ENCODE measurements at places on chromosomes 4 and X. TPM values are rescaled to one million over a fixed set of nuclear protein-coding genes. Genes with fewer than 3 reads are reported as not detected.

Gene SLBP
- total RNA-seq = 42.2 TPM

Gene TMEM154
- 0.22 TPM for total RNA-seq

GRCh38 chr4:38644201-38644600 lies 19.8 kb upstream of the KLF3 start:
- H3K4me1 ChIP-seq = no peaks in the 10 kb centered on the region
- H3K27me3 ChIP-seq = no peaks in the 10 kb centered on the region
- no peak overlapping the region for H3K27ac ChIP-seq
- DNase-seq = no peak
- no peak overlapping the region for H3K4me3 ChIP-seq
- no peaks in the 10 kb centered on the region for H3K36me3 ChIP-seq

DNA sequence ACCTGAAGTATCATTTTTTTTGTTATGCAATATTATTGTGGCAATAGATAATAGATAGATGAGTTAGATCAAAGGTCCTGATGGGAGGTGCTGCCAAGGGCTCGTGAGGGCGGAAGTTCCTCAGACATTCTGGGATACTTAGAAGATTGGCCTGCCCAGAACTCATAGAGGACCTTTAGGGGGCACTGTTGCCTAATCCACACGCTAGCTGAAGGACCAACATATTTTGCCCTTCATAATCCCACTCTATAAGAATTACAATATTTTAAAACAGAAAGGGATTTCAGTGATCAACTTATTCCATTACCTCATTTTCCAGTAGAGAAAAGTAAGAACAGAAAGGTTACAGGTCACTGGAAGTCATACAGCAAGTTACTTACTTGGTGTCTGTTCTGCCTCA lies 22.9 kb upstream of the COX7B2 start:
- H3K27ac ChIP-seq = no peak overlapping the region
- no peak overlapping the region for H3K4me3 ChIP-seq

- H3K36me3 ChIP-seq = no peaks in the 10 kb centered on the region
- no peaks in the 10 kb centered on the region for H3K4me1 ChIP-seq
- H3K4me3 ChIP-seq = no peak overlapping the region
- DNase-seq = no peak
Measured at GRCh38 chrX:95841863-95842262, 842.8 kb upstream of the DIAPH2 start.

Gene PLP1
- total RNA-seq = 2.2 TPM

DNA sequence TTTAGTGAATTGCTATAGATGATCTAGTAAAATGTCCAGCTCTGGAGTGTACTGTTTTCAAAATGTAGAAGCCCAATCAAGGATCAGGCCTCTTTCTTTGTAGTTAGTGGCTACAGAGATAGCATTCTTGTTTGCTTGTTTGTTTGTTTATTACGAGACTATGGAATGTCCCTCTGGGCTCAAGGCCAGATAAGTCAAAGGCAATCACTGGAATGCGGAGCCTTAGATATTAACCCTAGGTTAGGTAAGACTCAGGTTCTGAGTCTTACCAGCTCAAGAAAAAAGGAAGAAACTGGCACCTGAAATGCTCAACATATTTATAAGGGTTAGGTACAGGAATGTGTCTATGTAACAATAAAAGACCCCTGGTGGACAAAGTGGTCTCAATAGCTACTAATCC lies 261.5 kb downstream of the SLC7A11 start:
- no peaks in the 10 kb centered on the region for H3K36me3 ChIP-seq
- no peaks in the 10 kb centered on the region for H3K4me1 ChIP-seq
- no peak overlapping the region for H3K4me3 ChIP-seq
- no peak for DNase-seq
- no peak overlapping the region for H3K27ac ChIP-seq

DNA sequence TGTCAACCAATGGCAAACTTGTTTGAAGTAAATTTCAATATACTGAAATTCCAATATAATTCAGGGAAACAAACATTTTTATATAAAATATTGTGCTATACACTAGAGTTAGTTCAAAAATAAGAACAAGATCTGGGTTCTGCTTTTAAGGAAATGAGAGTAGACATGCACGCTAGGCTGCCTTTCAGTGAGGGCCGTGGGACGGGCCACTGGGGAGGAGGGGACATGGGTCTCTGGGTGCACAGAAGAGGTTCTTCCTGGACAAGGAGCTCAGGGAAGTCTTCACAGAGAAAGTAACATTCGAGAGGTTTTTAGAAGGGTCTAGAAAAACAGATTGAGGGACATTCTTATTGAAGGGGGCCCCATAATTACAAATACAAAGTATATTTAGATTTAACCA lies 64.4 kb downstream of the SHROOM3 start:
- DNase-seq = no peak
- H3K27ac ChIP-seq = no peak overlapping the region
- no peaks in the 10 kb centered on the region for H3K27me3 ChIP-seq
- H3K4me1 ChIP-seq = no peaks in the 10 kb centered on the region

Gene ITIH6
- total RNA-seq = not detected

DNA sequence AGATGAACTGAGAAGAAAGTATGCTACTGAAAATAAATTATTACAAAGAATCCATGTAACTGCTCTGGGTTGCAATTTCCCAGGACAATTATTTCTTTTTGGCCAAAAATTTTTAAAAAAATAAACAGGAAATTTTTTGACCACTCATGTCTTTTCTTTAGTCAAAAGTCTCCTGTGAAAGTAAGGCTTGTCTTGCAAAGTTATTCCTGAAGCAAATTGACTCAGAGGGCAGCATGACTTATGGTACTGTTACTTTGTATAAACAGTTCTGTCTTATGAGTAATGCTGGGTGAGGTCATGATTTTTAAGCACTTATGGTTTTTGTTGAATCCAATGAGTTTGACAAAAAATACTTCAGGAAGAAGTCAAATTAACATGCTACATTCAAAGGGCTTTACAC lies 292.8 kb upstream of the ARSJ start:
- H3K36me3 ChIP-seq = no peaks in the 10 kb centered on the region
- no peaks in the 10 kb centered on the region for H3K27me3 ChIP-seq
- H3K4me1 ChIP-seq = no peaks in the 10 kb centered on the region
- H3K27ac ChIP-seq = no peak overlapping the region
- no peak overlapping the region for H3K4me3 ChIP-seq

DNA sequence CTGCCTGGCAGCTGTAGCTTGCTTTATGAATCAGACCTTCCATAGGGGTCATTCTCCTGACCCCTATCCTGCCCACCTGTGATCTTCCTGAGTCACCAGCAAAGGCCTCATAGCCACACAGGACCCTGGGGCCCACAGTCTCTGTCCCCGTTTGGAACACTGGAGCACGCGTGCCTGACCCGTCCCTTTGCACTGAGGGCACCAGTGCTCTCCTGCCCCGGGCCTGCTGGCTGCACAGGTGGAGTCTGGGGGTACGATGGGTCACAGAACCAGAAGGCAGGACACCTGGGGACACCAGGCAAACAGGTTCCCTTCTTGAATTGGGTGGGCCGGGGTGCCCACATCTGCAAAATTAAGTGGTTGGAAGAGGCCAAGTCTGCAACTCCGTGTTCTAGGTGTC lies 97.2 kb downstream of the CPZ start:
- H3K4me3 ChIP-seq = no peak overlapping the region
- H3K27ac ChIP-seq = no peak overlapping the region
- H3K27me3 ChIP-seq = no peaks in the 10 kb centered on the region
- no peaks in the 10 kb centered on the region for H3K36me3 ChIP-seq

DNA sequence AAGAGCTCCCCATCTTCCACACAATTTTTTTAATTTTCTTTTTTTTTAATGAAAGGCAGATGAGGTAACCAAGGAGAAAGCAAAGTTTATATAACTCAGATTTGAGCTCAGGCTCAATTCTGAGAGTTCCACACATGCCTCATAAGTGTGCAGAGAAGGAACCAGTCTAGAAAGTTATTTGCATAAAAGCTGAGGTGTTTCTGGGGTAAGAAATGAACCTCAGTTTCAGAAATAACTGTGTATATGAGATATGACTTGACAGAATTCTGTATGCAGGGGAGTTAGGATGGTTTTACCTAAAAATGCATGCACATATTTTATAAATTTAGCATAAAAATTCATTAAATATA lies 51.3 kb downstream of the DTHD1 start:
- no peak for DNase-seq
- no peaks in the 10 kb centered on the region for H3K4me1 ChIP-seq
- no peaks in the 10 kb centered on the region for H3K27me3 ChIP-seq
- H3K4me3 ChIP-seq = no peak overlapping the region
- H3K27ac ChIP-seq = no peak overlapping the region
- H3K36me3 ChIP-seq = no peaks in the 10 kb centered on the region

Gene XG
- 0.68 TPM for total RNA-seq

Gene FGD1
- 3.0 TPM for total RNA-seq

Gene NCAPG
- total RNA-seq = 0.56 TPM

Gene CHRDL1
- 140 TPM for total RNA-seq

- DNase-seq = no peak
- H3K36me3 ChIP-seq = no peaks in the 10 kb centered on the region
- no peaks in the 10 kb centered on the region for H3K4me1 ChIP-seq
Measured at GRCh38 chrX:155094468-155095061, 23.3 kb downstream of the BRCC3 start.

GRCh38 chrX:71992711-71993110 lies 82.1 kb downstream of the NHSL2 start:
- H3K36me3 ChIP-seq = no peaks in the 10 kb centered on the region
- H3K4me1 ChIP-seq = no peaks in the 10 kb centered on the region
- H3K27me3 ChIP-seq = no peaks in the 10 kb centered on the region
- DNase-seq = peak; percentile 53
- H3K27ac ChIP-seq = no peak overlapping the region

GRCh38 chrX:130771230-130771629 lies 131.8 kb downstream of the ENOX2 start:
- no peaks in the 10 kb centered on the region for H3K4me1 ChIP-seq
- no peak for DNase-seq
- no peaks in the 10 kb centered on the region for H3K27me3 ChIP-seq
- no peak overlapping the region for H3K27ac ChIP-seq
- no peak overlapping the region for H3K4me3 ChIP-seq
- H3K36me3 ChIP-seq = no peaks in the 10 kb centered on the region

- no peaks in the 10 kb centered on the region for H3K27me3 ChIP-seq
- DNase-seq = no peak
- H3K4me1 ChIP-seq = no peaks in the 10 kb centered on the region
Measured at GRCh38 chr4:158894826-158895225, 126.0 kb downstream of the FNIP2 start.

GRCh38 chr4:118026806-118027205 lies 7.5 kb upstream of the NDST3 start:
- no peaks in the 10 kb centered on the region for H3K36me3 ChIP-seq
- no peaks in the 10 kb centered on the region for H3K4me1 ChIP-seq
- no peak overlapping the region for H3K27ac ChIP-seq
- H3K27me3 ChIP-seq = no peaks in the 10 kb centered on the region
- H3K4me3 ChIP-seq = no peak overlapping the region
- DNase-seq = no peak

Gene XAGE5
- not detected for total RNA-seq

- H3K36me3 ChIP-seq = no peaks in the 10 kb centered on the region
- H3K27ac ChIP-seq = no peak overlapping the region
- no peaks in the 10 kb centered on the region for H3K4me1 ChIP-seq
- H3K4me3 ChIP-seq = no peak overlapping the region
- no peaks in the 10 kb centered on the region for H3K27me3 ChIP-seq
Measured at GRCh38 chrX:13265549-13266132, 54.2 kb downstream of the ATXN3L start.

DNA sequence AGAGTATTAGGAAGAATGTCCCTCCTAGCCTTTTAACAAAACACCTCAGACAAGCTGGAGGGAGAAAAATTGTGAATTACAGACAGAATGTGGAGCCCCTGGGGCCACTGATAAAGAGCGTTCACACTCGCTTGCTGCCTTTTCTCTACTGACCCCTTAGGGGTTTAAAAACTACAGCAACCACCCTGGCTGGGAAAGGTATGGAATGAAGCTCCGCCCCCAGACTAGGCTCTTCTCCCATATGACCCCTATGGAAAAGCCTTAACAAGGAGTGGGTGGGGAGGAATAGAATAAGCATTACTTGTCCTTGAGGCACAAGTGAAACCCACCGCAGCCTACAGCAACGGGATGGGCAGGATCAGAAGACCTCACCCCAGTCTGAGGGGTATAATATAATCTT lies 26.3 kb downstream of the ANKRD50 start:
- no peaks in the 10 kb centered on the region for H3K27me3 ChIP-seq
- H3K4me1 ChIP-seq = no peaks in the 10 kb centered on the region
- no peaks in the 10 kb centered on the region for H3K36me3 ChIP-seq
- no peak overlapping the region for H3K27ac ChIP-seq

DNA sequence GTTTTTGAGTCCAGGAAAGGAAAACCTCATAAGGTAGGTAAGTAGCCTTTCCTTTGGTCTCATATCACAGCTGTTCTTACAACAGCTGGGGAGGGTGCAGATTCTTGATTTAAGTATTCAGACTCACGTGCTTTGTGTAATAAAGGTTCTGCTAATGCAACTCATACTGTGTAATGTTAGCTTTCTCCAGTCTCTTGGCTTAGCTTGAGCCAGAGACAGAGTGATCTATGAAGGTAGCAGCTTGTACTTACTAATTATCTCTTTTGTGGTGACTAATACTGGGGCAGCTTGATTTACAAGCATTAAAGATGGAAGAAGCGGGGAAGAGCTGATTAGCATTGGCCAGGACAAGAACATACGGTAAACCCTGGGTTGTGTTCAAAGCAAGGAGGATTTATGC lies 80.3 kb downstream of the LNX1 start:
- DNase-seq = no peak
- H3K36me3 ChIP-seq = no peaks in the 10 kb centered on the region
- no peak overlapping the region for H3K4me3 ChIP-seq
- H3K4me1 ChIP-seq = no peaks in the 10 kb centered on the region

DNA sequence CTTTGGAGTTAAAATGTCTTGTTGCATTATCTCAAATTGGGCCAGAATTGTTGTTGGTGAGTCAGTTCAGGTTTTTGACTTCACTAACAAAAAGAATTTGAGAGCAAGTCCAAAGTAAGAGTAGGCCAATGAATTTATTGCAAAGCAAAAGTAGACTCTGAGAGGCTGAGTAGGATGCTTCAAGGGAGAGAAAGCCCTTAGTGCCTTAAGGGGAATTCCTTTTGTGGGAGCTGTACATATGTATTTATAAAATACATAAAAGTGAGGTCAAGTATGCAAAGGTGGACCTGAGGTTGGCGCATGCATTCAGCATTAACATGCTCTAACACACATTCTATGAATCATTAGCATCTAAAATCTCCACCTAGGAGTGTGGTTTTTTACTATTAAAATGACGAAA lies 565.4 kb downstream of the GRXCR1 start:
- no peak overlapping the region for H3K27ac ChIP-seq
- H3K4me1 ChIP-seq = no peaks in the 10 kb centered on the region
- DNase-seq = no peak
- no peaks in the 10 kb centered on the region for H3K36me3 ChIP-seq

DNA sequence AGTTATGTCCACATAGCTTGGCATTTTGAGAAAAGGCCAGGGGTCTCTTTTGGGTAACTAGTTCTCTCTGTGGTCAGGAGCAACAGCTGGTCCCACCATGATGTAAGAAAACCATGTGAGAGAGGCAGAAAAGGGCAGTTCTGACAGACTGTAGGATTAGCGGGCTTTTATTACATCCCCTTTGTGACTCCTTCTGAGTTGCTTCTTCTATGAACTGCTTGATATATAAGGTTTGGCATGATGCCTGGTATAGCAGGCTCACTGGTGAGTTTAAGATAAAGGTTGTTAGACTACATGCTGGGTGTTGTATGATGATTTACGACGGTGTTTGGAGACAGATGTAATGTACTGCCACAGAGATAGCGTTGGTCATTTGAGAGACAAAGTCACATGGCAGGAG lies 2308.1 kb upstream of the AGA start:
- H3K27me3 ChIP-seq = no peaks in the 10 kb centered on the region
- H3K4me3 ChIP-seq = no peak overlapping the region
- H3K36me3 ChIP-seq = no peaks in the 10 kb centered on the region
- no peaks in the 10 kb centered on the region for H3K4me1 ChIP-seq
